ENCODE measurements at places on chromosomes 5 and 9.

DNA sequence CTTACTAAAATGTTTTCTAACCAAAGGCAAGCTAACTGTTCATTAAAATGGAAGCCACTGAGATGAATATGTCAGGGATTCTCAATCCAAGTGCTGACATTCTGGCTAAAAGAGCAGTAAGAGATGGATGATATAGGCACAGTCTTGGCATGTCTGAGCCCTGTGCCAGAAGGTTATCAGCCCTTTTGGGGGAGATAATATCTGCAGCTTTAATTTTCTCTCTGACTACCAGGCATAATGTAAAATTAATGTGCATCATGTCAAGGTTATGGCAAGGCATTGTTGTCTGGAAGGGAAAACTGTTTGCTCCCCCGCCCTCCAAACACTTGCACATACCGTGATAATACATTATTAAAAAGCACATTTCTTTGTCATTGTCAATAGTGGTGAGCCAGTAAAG lies 609.8 kb downstream of the ZNF608 start:
- DNase-seq, result no peak

DNA sequence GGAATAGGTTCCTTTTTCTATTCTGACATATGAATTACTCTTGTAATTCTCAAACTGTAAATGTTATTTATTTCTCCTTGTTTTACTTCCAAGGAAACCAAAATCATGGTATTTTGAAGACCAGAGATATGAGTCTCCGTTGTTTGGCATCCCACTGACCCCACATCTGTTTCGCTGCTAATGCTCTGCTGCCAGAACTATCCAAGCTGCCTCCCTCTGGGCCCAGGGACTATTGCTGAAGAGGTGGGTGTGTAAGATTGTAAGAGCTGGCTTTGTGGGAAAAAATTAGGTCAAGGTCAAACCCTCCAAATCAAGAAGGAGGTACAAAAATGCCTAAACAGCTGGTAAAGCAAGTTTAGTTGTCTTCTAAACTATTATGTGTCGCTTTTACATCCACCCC lies 129.4 kb upstream of the MYO10 start:
- DNase-seq, result no peak

- no peak for DNase-seq
Observed at GRCh38 chr5:181008136-181008535, 19.5 kb downstream of the BTNL3 start.

DNA sequence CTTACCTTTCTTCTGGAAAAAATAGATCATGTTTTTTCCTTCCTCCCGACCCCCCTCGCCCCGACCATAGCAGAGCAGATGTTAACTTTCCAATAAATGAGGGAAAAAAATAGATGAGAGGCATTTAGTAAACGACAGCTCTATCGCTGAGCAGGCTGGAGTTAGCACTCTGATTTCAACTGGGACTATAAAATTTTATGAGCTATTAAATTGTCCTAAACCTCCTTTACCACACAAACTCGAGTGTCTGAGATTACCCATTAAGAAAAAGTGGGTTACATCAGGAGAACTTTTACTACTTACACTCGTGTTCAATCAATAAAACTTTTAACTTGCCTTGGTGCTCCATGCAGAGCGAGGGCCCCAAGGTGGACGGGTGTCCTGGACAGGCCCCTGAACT lies 59.8 kb upstream of the RNU6ATAC start:
- no peak for DNase-seq

GRCh38 chr9:38388283-38389223 lies 3.9 kb upstream of the ALDH1B1 start:
- no peak for DNase-seq

GRCh38 chr9:101167490-101168134 lies 139.1 kb downstream of the PLPPR1 start:
- no peak for DNase-seq

GRCh38 chr9:15240927-15241326 lies 66.1 kb downstream of the TTC39B start:
- no peak for DNase-seq

GRCh38 chr9:14318361-14318760 lies 4.4 kb upstream of the NFIB start:
- DNase-seq, result no peak

- DNase-seq, result peak; percentile 25
Observed at GRCh38 chr9:128005923-128006322, 25.1 kb upstream of the EEIG1 start.

GRCh38 chr9:124306098-124306735 lies 48.5 kb downstream of the NEK6 start:
- no peak for DNase-seq

DNA sequence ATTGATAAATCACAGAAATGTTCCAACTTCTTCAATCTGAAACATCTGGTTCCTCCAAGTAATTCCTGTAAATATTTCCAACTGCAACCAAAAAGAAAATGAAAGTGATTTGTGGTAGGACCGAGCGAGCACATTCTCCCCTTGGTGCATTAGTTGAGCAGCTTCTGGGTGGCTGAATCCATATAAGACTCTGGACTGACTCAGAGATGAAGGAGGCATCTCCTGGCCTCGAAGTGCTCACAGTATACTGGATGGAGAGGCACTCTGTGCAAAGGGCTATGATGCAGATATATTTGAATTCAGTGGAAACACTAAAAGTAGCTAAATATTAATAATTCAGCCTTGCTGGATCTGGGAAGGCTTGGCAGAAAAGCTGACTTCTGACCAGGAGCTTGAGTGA lies 265.0 kb downstream of the MARCHF11 start:
- DNase-seq, result no peak

- DNase-seq, result no peak
Observed at GRCh38 chr9:108837530-108837929, 18.3 kb downstream of the ACTL7B start.
